Omental fat pad (tissue), 4 donors: ENCODE measurements at places on chromosomes 6 and 20. TPM values are rescaled to one million over a fixed set of nuclear protein-coding genes. Genes with fewer than 3 reads are reported as not detected.

ECT2L gene
- total RNA-seq, result not detected

TTPAL gene
- 29.3 TPM for total RNA-seq

SLC17A5 gene
- total RNA-seq, result 25.6 TPM

SRMS gene
- total RNA-seq, result not detected

L3MBTL1 gene
- 6.9 TPM for total RNA-seq

CITED2 gene
- total RNA-seq, result 97.6 TPM

PBX2 gene
- 37.4 TPM for total RNA-seq

RAB44 gene
- 0.48 TPM for total RNA-seq

CPNE5 gene
- total RNA-seq, result 0.47 TPM

CRISP3 gene
- not detected for total RNA-seq

GRCh38 chr6:111976139-111976538, 77.8 kb upstream of the CCN6 start:
- DNase-seq, result no peak

GRCh38 chr6:166627875-166628801, 1.1 kb upstream of the RPS6KA2 start:
- DNase-seq, result peak; percentile 47

GRCh38 chr6:127547215-127547614, 28.1 kb upstream of the MTCL3 start:
- DNase-seq, result no peak

- DNase-seq, result no peak
These were observed 649.1 kb downstream of the EPM2A start for GRCh38 chr6:145086197-145086596.

- DNase-seq, result no peak
These were observed 40.4 kb downstream of the MAPK14 start for GRCh38 chr6:36068012-36068392.

GRCh38 chr6:37314487-37315156, 39.2 kb upstream of the RNF8 start:
- DNase-seq, result no peak

DNA sequence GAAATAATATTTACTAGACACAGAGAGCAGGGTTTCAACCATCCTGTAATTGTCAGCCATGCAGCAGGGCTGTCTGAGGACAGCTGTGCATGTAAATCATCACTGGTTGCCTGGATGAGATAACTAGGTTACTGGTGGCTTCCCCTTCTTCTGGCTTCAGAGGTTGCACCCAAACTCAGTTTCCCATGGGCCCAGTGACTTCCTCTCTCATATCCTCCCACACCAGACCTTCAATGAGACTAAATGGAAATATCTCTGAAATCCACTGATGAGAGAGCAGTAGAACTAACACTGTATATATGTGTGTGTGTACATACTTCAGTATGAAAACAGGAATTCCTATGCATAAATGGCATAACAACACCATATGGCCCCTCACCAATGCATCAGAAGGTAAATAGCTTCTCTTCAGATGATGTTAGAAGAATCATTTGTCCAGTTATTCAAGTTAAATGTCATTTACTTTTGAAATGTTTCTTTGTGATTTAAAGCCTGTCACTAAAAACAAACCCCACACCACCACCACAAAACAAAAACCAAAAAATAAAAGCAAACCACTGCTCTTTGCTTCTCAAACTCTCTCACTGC, 51.0 kb upstream of the IL20RA start:
- DNase-seq, result no peak

- no peak for DNase-seq
These were observed 227.3 kb downstream of the ERMARD start for GRCh38 chr6:169978615-169979161.

- DNase-seq, result no peak
These were observed 81.2 kb downstream of the THBS2 start for GRCh38 chr6:169172456-169172855.

GRCh38 chr6:17032590-17032987, 69.3 kb upstream of the STMND1 start:
- DNase-seq, result no peak

- no peak for DNase-seq
These were observed 9.2 kb downstream of the HSPA1B start for GRCh38 chr6:31836474-31837368.

GRCh38 chr6:10163203-10163962, 251.5 kb downstream of the TFAP2A start:
- DNase-seq, result no peak

DNA sequence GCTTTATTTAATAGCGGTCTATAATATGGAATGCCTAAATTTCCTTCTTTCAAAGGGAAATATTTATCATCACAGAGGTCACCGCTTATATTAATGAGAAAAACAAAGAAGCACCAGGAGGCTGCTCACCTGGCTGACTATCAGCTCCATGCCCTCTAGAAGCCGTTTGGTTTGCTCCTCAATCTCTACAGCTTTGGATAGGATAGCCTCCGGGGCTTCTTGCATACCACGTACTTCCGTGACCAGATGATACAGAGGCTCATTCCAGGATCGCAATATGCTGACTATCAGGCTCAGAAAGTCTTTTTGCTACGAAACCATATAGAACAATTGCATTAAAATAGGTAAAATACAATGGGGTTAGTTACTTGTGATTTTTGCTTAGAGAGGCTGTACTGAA, 6.8 kb downstream of the PRL start:
- no peak for DNase-seq

GRCh38 chr20:56630506-56631317, 1.6 kb downstream of the TFAP2C start:
- no peak for DNase-seq

DNA sequence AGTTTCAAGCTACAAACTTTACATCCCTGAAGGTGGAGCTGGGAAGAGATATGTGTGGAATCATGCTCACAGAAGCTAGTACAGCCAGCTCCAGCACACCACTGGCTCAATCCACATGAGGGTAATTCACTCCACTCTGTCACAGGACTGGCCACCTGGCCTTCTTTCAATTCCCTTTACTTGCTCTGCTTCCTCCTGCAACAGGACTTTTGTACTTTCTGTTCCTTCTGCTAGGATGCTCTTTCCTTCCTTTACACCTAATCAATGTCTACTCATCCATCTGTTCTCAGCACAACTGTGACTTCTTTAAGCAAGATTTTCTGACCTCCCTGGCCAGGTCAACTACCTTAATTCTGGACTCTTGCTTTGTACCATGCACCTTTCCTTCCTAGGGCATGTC, 39.4 kb upstream of the MYB start:
- DNase-seq, result no peak

DNA sequence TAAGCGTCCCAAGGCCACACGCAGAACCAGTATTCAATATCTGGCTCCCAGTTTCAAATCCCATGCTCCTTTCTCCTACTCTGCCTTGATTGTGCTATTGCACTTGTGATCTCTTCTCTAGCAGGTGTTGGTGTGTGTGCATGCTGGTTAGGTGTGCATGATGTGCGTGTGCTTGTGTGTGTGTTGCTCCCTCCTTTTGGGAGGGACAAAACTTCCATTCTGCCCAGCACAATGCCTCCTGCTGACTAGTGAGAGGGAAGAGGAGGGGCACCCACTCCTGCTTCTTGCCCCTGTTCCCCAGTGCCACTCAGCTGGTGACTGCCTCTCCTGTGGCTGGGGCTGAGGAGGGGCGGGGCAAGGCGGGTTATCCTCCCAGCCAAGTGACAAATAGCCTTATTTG, 19.7 kb downstream of the CD40 start:
- DNase-seq, result no peak

DNA sequence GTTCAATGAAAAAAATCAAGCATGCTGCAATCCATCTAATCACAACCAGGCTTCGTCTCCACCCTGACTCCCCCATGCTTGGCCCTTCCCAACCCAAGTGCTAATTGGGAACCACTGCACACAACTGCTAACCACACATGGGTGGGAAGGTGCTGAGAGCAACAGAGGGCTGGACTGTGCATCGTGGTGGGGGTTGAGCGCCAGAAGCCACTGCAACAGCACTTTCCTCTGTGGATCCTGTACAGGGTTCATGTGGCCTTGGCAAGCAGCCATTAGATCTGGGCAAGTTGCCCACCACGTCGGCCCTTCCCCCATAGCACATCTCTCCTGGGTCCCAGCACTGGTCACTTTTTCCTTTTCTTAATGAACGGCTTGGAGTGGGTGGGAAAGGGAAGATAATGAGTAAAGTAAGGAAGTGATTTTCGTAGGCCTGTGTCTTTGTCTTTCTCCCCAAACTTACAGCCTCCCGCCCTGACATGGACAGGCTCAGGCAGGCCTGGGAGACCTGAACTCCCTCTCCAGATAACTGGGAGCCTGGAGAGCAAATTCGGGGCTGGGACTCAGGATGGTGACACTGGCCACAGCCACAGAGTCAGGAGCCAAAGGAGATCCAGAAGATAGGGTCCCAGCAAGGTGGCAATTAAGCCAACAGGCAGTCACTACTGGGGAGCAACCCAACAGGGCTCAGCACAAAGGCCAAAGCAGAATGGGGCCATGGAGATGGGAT, 34.4 kb upstream of the MRPS10 start:
- DNase-seq, result no peak

- no peak for DNase-seq
These were observed 103.4 kb upstream of the PDE10A start for GRCh38 chr6:165766457-165766856.

GRCh38 chr6:92977018-92977417, 442.3 kb downstream of the EPHA7 start:
- DNase-seq, result no peak
